ENCODE measurements at places on chromosomes 4 and X. TPM values are rescaled to one million over a fixed set of nuclear protein-coding genes. Genes with fewer than 3 reads are reported as not detected.

GRCh38 chr4:7929118-7929951, 10.3 kb downstream of the AFAP1 start:
- no peak for DNase-seq

SPANXD gene
- total RNA-seq: not detected

DNA sequence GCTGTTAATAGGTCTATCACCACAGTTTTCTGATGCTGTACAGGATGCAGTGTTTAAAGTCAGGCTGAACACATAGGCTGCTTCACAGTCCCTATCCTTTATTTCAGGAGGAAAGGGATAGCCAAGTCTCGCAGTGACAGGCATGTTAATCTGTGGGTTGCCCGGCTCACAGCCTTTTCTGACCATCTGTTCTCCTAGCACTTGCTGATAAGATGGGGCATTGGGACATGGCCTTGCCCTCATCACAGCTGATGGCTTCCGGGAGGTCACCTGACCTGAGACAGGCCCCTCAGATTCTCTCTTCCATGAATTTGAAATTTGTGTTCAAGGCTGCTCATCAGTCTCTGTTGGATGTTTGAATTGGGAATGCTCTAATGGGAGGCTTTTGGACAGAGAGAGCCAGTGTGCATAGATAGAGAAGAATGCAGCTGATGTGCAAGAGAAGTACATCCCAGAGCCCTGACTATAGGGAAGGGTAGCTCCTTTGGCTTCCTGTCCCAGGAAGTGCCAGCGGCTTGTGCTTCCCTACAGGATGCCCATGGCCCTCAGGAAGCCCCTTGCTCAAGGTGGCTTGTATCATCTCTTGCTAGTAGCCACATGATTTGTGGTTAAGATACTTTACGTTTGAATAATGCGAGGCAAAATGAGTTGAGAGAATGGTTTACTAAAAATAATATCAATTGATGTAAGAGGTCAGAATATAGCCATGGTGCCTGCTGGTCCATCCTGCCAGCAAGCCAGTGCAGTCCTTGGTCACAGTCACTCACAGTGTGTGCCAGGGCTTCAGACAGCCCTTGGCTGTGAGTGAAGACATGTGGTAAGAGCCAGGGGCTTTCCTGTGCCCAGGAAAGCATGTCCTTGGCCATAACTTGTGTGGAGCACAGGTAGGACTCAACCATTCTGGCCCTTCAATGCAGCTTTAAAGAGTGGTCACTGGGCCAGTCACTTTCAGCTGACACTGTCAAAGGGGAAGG, 88.6 kb downstream of the TSPAN7 start:
- no peak for DNase-seq

DNA sequence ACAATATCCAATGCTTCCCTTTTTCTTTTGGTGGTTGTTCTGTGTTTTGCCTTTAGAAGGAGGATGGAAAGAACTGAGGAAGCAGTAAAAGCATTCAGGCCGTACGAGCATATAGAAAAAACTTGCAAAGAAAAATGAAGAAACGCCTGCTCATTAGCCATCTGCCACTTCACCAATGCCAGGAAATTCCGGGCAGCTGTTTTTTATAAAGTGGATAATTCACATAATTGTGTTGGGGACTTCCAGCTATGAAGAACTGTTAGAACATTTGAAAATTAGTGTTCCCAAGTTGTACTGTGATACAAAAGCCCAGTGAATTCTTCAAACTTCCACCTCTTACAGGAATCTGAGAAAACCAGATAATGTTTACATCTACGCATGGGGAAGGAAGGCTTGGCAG, 11.7 kb downstream of the RELL1 start:
- DNase-seq: no peak

DNA sequence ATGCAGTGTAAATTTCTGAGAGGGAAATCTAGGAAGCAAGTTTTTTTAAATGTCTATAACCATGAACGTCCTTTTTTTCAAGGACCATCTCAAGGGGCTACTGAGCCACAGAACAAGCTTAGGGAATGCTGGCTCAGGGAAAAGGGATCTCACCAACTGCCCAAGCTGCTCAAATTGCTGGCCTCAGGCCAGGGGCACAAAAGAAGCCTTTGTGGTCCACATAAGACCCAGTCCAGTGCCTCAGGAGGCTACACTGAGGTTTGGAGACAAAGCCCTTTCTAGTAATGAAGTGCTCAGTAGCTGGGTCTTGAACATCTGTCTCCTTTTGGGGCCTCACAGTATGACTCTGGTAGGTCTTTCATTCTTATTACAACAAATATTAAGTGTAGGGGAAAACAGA, 305.5 kb downstream of the RAB28 start:
- DNase-seq: no peak

- no peak for DNase-seq
Measured at GRCh38 chr4:41236032-41236431, 20.7 kb upstream of the UCHL1 start.

DNA sequence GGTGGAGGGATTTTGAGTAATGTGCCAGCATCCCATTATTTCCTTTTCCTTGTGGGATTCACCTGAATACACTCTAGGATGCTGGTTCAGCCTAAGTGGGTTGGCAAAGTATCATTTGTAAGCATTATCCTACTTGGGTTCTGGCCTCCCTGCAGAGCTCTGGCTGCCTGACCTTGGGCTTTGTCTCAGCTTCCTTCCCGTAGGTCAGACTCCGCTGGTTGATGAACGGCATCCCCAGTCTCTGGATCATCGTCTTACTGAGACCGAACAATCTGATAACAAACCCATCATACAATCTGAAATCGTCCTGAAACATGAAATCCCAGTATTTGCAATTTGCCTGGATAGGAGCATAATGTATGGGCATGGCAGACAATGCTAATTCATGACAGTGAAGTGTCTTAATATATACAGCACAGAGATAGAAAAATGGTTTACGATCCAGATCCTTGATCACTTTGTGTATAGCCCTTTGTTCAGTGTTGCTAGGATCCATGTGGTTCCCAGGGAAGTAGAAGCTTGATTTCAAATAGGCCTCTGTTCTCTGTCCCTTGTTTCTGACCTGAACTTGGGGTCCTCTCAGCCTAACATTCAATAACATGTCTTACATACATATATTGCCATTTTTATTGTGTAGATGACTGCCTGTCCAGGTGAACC, 5.5 kb downstream of the MID2 start:
- no peak for DNase-seq

CXCL1 gene
- not detected for total RNA-seq

DNA sequence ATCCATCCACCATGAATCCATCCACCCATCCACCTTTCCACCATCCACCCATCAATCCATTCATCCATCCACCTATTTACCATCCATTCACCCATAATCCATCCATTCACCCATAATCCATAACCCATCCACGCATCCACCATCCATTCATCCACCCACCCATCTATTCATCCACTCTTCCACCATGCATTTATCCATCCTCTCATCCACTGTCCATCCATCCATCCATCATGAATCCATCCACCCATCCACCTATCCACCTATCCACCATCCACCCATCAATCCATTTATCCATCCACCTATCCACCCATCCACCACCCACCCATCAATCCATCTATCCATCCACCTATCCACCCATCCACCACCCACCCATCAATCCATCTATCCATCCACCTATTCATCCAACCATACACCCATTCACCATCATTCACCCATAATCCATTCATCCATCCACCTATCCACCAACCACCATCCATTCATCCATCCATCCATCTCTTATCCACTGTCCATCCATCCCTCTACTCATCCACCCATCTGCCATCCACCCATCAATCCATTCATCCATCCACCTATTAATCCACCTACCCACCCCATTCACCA, 179.7 kb upstream of the PSAPL1 start:
- no peak for DNase-seq

SCFD2 gene
- 25.7 TPM for total RNA-seq

- no peak for DNase-seq
Measured at GRCh38 chrX:155544881-155545280, 67.9 kb downstream of the TMLHE start.

GRCh38 chr4:128854433-128854832, 44.9 kb downstream of the JADE1 start:
- peak; percentile 51 for DNase-seq

DNA sequence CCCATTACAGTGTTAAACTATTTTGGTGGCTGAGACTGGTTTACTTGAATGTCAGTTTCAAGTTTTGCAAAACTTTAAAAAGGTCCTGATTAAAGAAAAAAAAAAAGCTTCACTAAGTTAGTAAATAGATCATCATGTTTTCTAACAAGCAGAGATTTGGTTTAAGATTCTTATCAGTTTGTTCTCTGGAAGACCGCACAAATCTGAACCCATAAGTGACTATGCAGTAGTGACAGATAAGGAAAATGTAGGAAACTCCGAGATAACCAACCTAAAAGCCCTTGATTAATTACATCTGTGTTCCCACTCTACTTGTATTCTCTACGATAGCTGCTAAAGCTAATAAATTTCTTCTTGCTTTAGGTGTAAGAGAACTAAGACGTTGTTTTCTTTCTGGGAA, 1799.8 kb upstream of the ADGRL3 start:
- no peak for DNase-seq

DNA sequence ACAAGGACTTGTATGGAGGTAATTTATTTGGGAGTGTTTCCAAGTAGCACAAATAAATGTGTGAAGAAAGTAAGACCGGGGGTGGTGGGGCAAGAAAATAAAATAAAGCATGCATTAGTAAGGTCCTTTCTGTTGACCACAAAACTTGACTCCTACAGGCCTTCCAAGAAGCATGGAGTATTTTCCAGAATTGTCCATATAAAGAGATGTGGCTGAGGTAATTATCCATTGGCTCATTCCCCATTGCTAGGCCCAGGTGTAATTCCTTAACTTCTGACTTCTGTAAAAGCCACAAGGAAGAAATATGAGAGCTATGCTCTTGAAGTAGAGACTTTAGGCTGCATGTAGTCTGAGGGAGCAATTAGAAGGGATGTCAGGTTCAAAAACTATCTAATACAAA, 430.5 kb upstream of the PABPC4L start:
- no peak for DNase-seq

- no peak for DNase-seq
Measured at GRCh38 chrX:154010330-154011087, 9.2 kb downstream of the IRAK1 start.

- no peak for DNase-seq
Measured at GRCh38 chr4:102454981-102455685, 46.0 kb upstream of the NFKB1 start.

DNA sequence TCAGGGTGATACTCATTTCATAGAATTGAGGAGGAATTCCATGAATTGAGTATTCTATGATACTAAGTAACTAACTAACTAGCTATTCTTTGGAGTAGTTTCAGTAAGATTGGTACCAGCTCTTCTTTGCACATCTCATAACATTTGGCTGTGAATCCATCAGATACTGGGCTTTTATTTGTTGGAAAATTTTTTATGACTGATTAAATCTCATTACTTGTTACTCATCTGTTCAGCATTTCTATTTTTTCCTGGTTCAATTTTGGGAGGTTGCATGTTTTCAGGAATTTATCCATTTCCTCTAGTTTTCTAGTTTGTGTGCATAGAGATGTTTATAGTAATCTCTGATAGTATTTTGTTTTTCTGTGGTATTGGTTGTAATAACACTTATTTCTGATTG, 70.8 kb upstream of the FREM3 start:
- DNase-seq: no peak

GRCh38 chr4:93157986-93158385, 670.6 kb upstream of the ATOH1 start:
- DNase-seq: no peak

GRCh38 chr4:85127653-85128052, 161.2 kb upstream of the WDFY3 start:
- no peak for DNase-seq

RIBC1 gene
- 1.2 TPM for total RNA-seq

DNA sequence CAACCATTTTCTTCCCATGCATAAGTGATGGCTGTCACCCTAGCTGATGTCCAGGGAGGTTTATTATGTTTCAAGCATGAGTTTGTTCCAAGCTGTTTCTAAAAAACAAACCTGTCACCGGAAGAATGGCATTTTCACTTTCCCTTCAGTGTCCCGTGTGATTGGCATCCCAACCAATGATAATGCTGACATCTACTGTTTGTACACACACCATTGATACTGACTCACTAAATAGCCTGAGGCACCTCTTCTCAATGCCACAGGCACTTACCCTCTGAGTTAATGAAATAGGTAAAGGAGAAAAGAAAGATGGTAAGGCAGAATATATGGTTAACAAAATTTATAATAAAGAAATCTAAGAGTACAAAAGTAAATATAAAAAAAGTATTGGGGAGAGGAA, 23.1 kb upstream of the VCX2 start:
- DNase-seq: no peak

DNA sequence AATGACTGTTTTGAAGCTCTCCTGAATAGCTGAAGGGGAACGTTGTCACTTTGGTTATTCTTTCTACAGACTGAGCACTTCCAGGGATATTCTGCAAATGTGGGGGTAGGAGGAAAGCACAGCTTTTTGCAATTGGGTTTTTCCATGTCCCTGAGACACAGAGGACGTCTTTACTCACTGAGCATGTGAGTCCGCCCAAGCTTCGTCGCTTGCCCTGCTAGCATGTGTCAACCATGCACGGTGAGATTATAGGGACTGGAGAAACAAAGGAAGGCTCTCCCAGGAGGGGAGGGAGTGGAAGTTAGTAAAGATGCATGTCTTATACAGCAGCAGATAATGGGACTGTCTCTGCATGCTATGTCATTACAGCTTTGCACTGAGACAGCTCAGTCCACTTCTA, 111.5 kb upstream of the SFRP2 start:
- DNase-seq: no peak

- no peak for DNase-seq
Measured at GRCh38 chr4:67603310-67604028, 44.9 kb downstream of the STAP1 start.

CLDN2 gene
- total RNA-seq: not detected

DNA sequence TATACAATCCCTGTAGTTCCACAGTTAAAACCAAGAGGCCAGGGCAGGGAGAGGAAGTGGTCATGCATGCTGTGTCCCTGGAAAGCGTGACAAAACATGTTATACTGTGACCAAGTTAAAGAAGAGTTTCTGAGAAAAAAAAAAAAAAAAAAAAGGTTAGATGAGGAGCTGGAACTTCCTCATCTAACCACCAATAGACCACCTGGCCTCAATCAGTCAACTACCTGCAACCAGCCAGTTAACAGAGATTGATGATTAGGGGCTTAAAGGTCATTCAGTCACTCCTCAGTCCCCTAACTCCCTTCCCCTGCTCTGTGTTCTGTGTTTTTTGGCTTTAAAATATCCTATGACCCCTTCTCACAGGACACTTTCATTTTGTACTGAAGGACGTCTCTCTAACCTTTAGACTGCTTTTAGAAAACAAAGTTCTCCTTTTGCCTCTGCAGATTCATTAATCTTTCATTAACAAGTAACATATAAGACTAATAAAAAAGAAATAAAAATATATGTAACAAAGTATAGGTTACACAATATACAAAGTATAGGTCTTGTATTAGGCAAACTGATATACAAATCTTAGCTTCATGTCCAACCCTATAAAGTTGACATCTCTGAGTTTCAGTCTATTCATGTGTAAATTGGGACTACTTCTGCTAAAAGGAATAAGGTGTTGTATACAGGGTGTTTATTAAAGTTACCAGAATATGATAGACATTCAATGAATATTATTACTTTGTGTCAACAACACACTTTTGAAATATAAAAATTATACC, 179.1 kb upstream of the NDST4 start:
- no peak for DNase-seq

- DNase-seq: no peak
Measured at GRCh38 chrX:71941145-71941544, 30.5 kb downstream of the NHSL2 start.

- DNase-seq: no peak
Measured at GRCh38 chr4:151687021-151687640, 73.7 kb downstream of the GATB start.

- DNase-seq: no peak
Measured at GRCh38 chr4:150135134-150135772, 57.0 kb downstream of the DCLK2 start.
